ENCODE measurements at places on chromosomes 11 and 22. TPM values are rescaled to one million over a fixed set of nuclear protein-coding genes. Genes with fewer than 3 reads are reported as not detected.

DNA sequence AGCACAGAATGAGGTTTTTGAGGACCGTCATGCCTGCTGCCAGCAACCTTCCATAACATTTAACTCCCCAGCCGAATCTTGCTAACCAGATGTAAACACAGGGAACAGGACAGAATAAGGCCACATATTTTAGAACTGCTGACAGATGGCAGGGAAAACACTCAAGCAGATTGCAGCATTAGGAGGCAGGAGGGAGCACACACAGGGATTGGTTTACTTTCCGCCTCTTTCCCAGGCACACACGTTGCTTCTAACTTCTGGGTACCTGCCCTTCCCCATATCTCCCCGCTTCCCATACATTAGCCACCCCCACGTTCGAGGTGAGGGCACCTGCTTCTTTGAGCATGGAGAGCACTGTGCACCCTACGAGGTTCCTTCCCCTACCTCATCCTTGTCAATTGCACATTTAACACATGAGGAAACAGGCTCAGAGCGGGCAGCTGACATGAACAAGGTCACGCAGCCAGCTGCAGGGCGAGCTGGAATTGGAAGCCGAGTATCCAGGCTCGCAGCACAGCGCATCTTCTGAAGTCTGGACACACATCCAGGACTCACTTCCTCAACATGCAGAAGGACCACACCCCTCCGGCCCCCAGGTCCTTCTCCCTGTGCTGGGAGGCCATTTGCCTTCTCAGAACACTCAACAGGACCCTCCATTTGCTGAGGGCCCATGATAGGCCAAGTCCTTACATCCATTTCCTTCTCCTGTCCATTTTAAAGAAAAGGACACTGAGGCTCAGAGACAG is 18.7 kb downstream of the ASPHD2 start:
- no peak for DNase-seq

DNA sequence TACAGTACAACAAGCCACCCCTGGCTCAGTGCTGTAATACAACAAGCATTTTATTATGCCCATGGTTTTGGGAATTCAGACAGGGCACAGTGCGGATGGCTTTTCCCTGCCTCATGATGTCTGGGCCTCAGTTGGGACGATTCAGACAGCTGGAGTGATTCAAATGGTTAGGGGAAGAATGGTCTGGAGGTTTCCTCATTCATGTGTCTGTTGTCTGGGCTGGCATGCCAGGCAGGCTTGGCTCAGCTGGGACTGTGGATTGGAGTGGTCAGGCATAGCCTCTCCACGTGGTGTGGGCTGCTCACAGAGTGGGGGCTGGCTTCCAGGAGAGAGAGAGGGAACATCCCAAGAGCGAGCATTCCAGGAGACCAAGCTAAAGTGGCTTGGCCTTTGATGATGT is 164.4 kb downstream of the C11orf91 start:
- DNase-seq: no peak

DNA sequence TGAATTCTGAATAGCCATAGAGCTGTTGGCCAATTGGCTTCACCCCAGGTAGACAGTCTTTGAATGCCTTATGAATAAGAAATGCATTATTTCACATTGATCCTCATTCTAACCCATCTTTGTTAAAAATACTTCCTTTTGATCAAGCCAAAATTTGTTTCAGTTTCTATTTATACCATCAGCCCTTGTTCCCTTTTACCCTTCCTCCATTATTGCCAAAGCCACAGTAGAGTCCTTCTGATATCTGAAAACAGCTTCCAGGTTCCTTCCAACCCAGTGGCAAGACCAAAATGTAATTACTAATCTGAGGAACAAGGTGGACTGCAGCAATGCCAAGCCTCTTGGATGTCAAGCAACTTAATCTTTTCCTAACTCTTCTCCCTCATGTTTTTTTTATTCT is 458.8 kb downstream of the BUD13 start:
- DNase-seq: no peak

DNA sequence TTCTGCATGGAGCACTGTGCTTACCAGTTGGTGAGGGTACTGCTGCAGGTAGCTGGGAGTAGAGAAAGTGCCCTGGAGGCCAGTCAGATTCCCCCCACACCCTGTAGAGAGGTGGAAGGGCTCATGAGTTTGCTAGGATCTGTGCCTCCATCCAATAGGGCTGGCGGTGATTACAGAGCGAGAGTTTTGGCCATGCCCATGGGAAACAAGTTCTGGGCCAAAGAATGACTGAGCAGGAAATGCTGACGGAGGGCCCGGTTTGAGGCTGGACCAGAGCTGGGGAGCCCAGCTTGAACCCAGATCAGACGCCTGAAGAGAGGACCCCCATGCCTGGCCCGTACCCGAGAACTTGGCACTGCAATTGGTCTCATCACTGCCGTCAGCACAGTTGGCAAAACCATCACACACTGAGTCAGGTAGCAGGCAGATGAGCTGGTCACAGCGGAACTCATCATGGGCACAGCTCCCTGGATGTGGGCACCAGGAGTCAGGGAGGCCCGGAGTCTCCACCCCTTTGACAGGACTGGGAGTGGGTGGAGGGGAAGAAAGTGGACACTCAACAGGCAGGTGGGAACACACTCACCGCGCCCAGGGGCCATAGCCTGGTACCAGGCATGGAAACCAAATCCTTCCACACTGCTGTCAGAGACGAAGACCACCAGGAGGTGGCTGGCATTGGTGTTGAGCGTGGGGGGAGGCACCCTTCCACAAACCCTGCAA is 2.1 kb downstream of the MFRP start:
- peak; percentile 39 for DNase-seq

The SLC25A1 gene
- 120 TPM for total RNA-seq

The OR5D16 gene
- not detected for total RNA-seq

GRCh38 chr22:17346578-17346977 is 22.7 kb upstream of the CECR2 start:
- no peak for DNase-seq
